ENCODE measurements at places on chromosomes 4 and X. TPM values are rescaled to one million over a fixed set of nuclear protein-coding genes. Genes with fewer than 3 reads are reported as not detected.

The CNOT6L gene
- total RNA-seq: 22.9 TPM

The SPACA5 gene
- not detected for total RNA-seq

The MMRN1 gene
- 7.3 TPM for total RNA-seq

The SOD3 gene
- 549 TPM for total RNA-seq

The FMR1 gene
- total RNA-seq: 44.3 TPM

The ABCE1 gene
- total RNA-seq: 74.6 TPM

The GLRA3 gene
- total RNA-seq: not detected

- no peaks in the 10 kb centered on the region for H3K27me3 ChIP-seq
- no peaks in the 10 kb centered on the region for H3K36me3 ChIP-seq
- no peak overlapping the region for H3K4me3 ChIP-seq
- no peak for DNase-seq
- no peaks in the 10 kb centered on the region for H3K4me1 ChIP-seq
Observed at GRCh38 chrX:68355629-68355920, 77.7 kb downstream of the OPHN1 start.

GRCh38 chr4:163587867-163588266 lies 93.4 kb downstream of the TMA16 start:
- H3K27me3 ChIP-seq: no peaks in the 10 kb centered on the region
- H3K36me3 ChIP-seq: no peaks in the 10 kb centered on the region
- H3K4me1 ChIP-seq: no peaks in the 10 kb centered on the region
- no peak overlapping the region for H3K4me3 ChIP-seq
- no peak overlapping the region for H3K27ac ChIP-seq

GRCh38 chrX:112571388-112571787 lies 108.3 kb downstream of the LHFPL1 start:
- H3K36me3 ChIP-seq: no peaks in the 10 kb centered on the region
- no peaks in the 10 kb centered on the region for H3K4me1 ChIP-seq
- no peak overlapping the region for H3K27ac ChIP-seq
- no peak for DNase-seq

DNA sequence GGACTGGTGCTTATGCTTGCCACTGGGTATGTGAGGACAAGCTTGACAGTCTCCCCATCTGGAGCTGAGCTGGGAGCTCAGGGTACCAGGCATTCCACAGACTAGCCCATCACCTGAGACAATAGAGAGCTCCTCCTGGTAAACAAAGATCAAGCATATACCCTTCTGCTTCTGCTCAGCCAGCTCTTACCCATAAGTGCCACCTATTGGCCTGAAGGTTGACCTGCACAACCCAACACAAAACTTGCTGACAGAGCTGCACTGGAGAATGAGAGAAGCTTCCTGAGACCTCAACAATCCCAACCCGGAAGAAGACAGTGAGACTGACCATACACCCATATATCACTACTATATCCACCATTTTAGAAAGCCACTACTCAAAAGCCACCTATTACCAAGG lies 1049.2 kb upstream of the INTU start:
- no peaks in the 10 kb centered on the region for H3K27me3 ChIP-seq
- DNase-seq: no peak
- H3K27ac ChIP-seq: no peak overlapping the region
- H3K36me3 ChIP-seq: no peaks in the 10 kb centered on the region
- no peak overlapping the region for H3K4me3 ChIP-seq

DNA sequence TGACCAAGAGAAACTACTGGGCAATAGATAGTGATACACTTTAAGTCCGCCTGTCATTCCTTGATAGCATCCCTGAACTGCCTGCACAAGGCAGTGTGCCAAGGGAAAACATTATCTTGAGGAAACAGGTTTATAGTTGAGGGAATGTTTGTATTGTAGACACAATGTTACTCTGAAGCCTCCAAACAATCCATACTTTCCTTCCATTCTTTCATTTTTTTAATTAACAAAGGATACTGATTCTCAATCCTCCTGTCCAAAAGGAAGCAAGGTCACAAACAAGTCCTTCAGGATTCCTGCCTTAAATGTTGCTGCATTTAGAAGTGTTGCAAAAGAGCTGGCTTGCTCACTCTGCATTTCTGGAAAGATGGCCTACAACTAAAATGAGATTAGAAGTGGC lies 61.7 kb upstream of the PRSS48 start:
- no peak overlapping the region for H3K4me3 ChIP-seq
- H3K27me3 ChIP-seq: no peaks in the 10 kb centered on the region
- H3K27ac ChIP-seq: no peak overlapping the region

GRCh38 chr4:179989975-179990374 lies 2253.2 kb upstream of the TENM3 start:
- no peaks in the 10 kb centered on the region for H3K36me3 ChIP-seq
- no peak overlapping the region for H3K27ac ChIP-seq
- DNase-seq: no peak
- no peaks in the 10 kb centered on the region for H3K27me3 ChIP-seq
- no peaks in the 10 kb centered on the region for H3K4me1 ChIP-seq
- no peak overlapping the region for H3K4me3 ChIP-seq

- H3K36me3 ChIP-seq: no peaks in the 10 kb centered on the region
- no peak overlapping the region for H3K4me3 ChIP-seq
- no peak for DNase-seq
Observed at GRCh38 chrX:144722307-144722706, 525.0 kb upstream of the SPANXN1 start.

DNA sequence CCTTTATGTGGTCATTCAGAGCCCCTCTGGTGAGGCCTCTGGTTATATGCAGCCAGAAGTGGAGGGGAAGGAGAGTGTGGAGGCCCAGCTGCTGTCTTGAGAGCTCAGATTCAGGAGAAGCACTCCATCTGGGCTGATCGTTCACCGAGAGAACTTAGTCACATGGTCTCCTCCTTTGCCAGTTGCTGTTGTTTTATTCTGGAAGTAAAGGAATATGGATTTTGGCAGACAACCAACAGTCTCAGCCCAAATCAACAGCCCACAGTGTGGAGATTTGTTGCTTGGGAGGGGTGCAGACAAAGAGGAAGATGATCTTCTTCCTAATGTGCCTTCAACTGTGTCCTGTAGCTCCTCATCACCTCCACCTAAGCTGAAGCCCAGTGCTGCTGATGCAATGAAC lies 355.4 kb downstream of the ANK2 start:
- peaks cover 6% of the 10 kb centered on the region for H3K4me1 ChIP-seq
- H3K36me3 ChIP-seq: no peaks in the 10 kb centered on the region
- H3K27me3 ChIP-seq: no peaks in the 10 kb centered on the region
- no peak for DNase-seq
- H3K27ac ChIP-seq: peak overlapping the region; percentile 36

GRCh38 chr4:173821876-173822275 lies 291.8 kb upstream of the HAND2 start:
- H3K4me3 ChIP-seq: no peak overlapping the region
- DNase-seq: no peak
- H3K27me3 ChIP-seq: no peaks in the 10 kb centered on the region

- no peaks in the 10 kb centered on the region for H3K27me3 ChIP-seq
- H3K36me3 ChIP-seq: no peaks in the 10 kb centered on the region
- no peak overlapping the region for H3K4me3 ChIP-seq
- H3K27ac ChIP-seq: no peak overlapping the region
- no peak for DNase-seq
Observed at GRCh38 chr4:6264225-6264540, 5.5 kb upstream of the WFS1 start.

DNA sequence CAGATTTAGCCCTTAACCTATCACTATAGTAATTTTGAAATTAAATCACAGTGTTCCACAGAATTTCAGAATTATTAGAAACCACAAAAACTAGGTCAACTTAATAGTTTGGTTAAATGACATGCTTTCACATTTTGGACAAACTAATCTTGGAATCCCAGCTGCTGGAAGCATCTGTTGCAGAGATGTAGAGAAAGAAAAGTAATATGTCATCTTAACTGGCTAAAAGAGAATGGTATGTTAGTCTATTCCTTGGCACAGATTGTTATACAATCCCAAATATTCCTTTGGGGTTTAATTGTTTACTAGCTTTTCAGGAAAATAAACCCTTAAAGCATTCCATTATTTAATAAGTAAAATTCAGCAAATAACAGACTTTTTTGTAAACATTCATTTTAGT lies 519.9 kb downstream of the IL15 start:
- DNase-seq: no peak
- no peaks in the 10 kb centered on the region for H3K27me3 ChIP-seq
- no peak overlapping the region for H3K4me3 ChIP-seq
- H3K4me1 ChIP-seq: peaks cover 14% of the 10 kb centered on the region
- no peak overlapping the region for H3K27ac ChIP-seq

GRCh38 chrX:134181275-134181660 lies 55.7 kb upstream of the CCDC160 start:
- H3K27me3 ChIP-seq: no peaks in the 10 kb centered on the region
- no peak for DNase-seq
- H3K36me3 ChIP-seq: no peaks in the 10 kb centered on the region
- H3K4me1 ChIP-seq: no peaks in the 10 kb centered on the region
- no peak overlapping the region for H3K4me3 ChIP-seq
- H3K27ac ChIP-seq: no peak overlapping the region

- no peaks in the 10 kb centered on the region for H3K27me3 ChIP-seq
- H3K4me1 ChIP-seq: peaks cover 7% of the 10 kb centered on the region
- H3K4me3 ChIP-seq: no peak overlapping the region
- no peak overlapping the region for H3K27ac ChIP-seq
- peaks cover 45% of the 10 kb centered on the region for H3K36me3 ChIP-seq
Observed at GRCh38 chr4:70783096-70783495, 56.6 kb downstream of the GRSF1 start.

GRCh38 chr4:75633846-75634245 lies 3.5 kb upstream of the CDKL2 start:
- H3K4me3 ChIP-seq: no peak overlapping the region
- no peak for DNase-seq
- H3K27me3 ChIP-seq: no peaks in the 10 kb centered on the region

- H3K27ac ChIP-seq: no peak overlapping the region
- H3K27me3 ChIP-seq: no peaks in the 10 kb centered on the region
- H3K4me1 ChIP-seq: no peaks in the 10 kb centered on the region
- no peak overlapping the region for H3K4me3 ChIP-seq
- no peaks in the 10 kb centered on the region for H3K36me3 ChIP-seq
Observed at GRCh38 chrX:20455001-20455400, 188.3 kb upstream of the RPS6KA3 start.
